Inflammatory macrophage treated with lipopolysaccharide for 1 hour (primary cell): ENCODE measurements at places on chromosomes 7 and 10.

DNA sequence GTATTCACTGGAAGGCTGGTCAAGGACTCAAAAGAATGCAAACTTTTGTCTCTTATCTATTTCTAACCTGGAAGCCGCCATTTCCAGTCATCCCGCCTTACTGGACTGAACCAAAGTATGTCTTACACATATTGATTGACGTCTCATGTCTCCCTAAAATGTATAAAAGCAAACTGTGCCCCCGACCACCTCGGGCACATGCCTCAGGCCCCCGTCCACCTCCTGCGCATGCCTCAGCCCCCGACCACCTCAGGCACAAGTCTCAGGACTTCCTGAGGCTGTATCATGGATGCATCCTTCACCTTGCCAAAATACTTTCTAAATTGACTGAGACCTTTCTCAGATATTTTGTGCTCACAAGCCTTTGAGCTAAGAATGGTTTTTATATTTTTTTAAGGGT lies 148.6 kb downstream of the PTPRN2 start:
- DNase-seq = no peak

GRCh38 chr10:38025283-38025682 lies 14.8 kb downstream of the ZNF33A start:
- peak; percentile 16 for DNase-seq

DNA sequence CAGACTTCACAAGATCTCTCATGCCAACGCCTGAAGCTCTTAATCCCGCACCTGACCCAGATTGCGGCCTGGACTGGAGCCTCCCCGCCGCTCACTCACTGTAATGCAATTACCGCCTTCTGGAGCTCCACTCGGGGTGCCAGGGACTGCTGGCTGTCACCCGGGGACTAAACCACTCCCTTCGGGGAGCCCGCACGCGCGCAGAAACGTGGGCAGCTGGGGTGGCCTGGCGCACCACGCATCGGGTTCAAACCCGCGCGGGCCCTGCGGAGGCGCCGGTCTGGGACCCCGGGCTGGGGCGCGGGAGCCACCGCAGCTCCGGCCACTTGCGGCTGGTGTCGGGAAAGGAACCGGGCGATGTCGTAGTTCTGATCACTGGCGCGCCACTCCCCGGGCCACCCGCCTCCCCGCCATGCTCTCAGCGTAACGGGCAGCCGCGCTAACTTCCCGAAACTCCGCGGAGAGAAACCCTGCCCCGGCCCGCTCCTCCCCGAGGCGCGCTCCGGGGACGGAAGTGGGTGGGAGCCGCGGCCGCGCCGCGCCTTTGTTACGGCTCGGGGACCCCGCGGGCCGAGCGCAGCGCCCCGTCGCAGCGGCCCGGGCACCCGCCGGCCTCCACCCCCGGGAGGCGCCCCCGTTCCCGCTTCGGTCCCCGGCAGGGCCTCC lies 100.3 kb upstream of the SVIL start:
- peak; percentile 84 for DNase-seq

DNA sequence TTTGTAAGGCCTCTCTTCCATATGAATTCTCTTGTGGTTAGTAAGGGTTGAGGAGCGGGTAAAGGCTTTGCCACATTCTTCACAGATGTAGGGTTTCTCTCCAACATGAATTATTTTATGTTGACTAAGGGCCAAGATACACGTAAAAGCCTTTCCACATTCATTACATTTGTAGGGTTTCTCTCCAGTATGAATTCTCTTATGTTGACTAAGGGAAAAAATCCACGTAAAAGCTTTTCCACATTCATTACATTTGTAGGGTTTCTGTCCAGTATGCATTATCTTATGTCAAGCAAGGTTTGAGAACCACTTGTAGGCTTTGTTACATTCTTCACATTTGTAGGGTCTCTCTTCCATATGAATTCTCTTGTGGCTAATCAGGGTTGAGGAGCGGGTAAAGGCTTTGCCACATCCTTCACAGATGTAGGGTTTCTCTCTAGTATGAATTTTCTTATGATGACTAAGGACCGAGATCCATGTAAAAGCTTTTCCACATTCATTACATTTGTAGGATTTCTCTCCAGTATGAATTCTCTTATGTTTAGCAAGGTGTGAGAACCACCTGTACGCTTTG lies 493.0 kb downstream of the ZNF479 start:
- DNase-seq = no peak

GRCh38 chr7:70694971-70695794 lies 436.8 kb upstream of the GALNT17 start:
- no peak for DNase-seq

GRCh38 chr10:75304313-75304712 lies 68.6 kb upstream of the COMTD1 start:
- DNase-seq = no peak

DNA sequence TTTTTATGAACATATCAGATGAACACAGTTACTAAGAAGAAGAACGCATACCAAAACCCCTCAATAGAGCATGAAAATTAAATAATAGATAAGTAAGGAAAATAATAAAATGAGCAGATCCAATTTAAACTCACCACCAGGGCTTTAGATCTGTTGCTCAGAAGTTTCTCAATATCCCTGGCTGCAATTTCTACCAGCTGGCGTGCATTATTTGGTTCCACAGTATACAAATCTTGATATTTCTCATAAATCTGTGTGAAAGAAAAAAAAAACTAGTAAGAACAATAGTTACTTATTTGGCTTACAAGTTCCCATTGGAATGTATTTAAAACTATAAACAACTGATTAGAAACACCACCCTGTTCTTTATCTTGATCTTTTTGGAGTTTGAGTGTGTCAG lies 108.6 kb downstream of the CACNA2D1 start:
- DNase-seq = no peak
